ENCODE measurements at places on chromosomes 6 and 20.

DNA sequence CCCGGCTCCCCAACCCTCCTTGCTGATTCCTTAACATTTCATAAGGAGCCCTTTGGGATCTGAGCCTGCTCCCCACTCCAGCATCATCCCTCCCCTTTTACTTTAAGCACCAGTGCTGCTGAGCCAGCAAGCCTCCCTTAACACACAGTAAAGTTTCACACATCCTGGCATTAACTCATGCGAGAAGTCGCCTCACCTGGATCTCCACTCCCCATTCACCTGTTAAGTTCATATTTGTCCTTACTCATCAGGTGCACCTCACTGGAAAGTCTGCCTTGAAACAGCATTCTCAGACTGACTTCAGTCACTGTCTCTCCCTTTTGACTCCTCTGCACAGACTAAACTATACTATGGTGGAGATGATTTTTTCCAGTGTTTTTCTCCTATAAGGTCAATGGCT lies 47.8 kb upstream of the MAP7 start:
- DNase-seq: no peak

DNA sequence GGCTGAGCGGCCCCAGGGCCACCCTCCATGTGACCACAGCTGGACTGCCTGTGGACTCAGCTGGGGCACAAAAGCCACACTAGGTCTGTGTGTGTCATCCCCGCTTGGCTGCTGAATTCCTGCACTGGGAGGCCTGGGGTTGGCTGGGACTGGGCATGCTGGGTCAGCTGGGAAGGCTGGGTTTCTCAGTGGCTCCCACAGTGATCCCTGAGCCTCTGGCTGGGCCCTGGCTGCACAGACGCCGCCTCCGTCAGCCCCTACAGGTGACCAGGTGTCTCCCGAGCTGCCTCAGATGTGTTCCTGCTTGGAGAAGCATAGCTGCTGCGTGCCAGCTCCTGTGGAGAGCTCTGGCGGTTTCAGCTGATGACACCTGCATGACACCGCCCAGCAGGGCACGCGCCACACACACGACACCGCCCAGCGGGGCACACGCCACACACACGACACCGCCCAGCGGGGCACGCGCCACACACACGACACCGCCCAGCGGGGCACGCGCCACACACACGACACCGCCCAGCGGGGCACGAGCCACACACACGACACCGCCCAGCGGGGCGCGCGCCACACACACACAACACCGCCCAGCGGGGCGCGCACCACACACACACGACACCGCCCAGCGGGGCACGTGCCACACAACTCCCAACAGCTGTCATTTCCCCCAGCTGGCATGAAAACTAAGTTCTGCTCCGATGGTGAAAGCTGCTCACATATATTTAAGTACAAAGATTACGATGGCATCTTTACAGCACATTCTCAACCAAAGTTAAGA lies 88.8 kb downstream of the TAF4 start:
- DNase-seq: no peak

- DNase-seq: no peak
Observed at GRCh38 chr6:2257363-2257762, 12.0 kb upstream of the GMDS start.

GRCh38 chr6:43698584-43699349 lies 11.2 kb upstream of the MRPS18A start:
- DNase-seq: no peak

GRCh38 chr6:154113392-154113791 lies 74.4 kb downstream of the OPRM1 start:
- DNase-seq: no peak
